ENCODE measurements at places on chromosomes 12 and 14. TPM values are rescaled to one million over a fixed set of nuclear protein-coding genes. Genes with fewer than 3 reads are reported as not detected.

LUM gene
- total RNA-seq: not detected

- H3K36me3 ChIP-seq: peaks cover 10% of the 10 kb centered on the region
- peaks cover 19% of the 10 kb centered on the region for H3K27me3 ChIP-seq
- peaks cover 16% of the 10 kb centered on the region for H3K4me1 ChIP-seq
- no peak overlapping the region for H3K4me3 ChIP-seq
- H3K27ac ChIP-seq: no peak overlapping the region
Observed at GRCh38 chr12:27552886-27553560, 29.0 kb downstream of the PPFIBP1 start.

GRCh38 chr12:87807086-87807485 is 222.1 kb downstream of the C12orf50 start:
- no peak overlapping the region for H3K4me3 ChIP-seq
- H3K27ac ChIP-seq: no peak overlapping the region
- H3K4me1 ChIP-seq: no peaks in the 10 kb centered on the region
- no peak for DNase-seq

DNA sequence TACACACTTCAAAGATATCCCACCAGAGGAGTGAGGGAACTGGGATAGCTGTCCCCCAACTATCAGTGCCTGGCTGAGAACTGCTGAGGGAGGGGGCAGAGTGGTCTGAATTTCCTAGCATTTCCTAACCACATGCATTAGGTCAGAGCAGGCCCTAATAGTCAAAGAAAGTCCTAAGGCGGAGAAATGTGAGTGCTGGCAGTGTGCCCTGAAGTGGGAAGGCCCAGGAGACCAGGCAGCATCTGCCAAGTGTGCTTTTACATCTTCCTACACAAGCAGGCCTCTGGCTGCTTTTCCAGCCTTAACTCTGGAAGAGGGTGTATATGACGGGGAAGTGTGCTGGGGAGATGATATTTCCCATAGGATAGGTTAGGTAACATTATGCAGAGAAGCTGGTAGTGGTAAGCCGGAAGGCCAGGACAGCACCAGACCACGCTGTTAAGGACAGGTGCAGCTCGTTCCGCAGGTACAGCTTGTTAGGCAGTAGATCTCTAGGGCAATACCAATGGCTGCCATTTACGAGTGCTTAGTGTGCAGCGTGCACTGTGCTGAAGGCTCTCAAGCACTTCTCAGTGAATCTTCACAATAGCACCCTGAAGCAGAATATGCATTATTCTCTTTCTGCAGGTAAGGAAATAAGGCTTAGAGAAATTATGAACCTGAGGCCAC is 9.1 kb upstream of the CCDC198 start:
- no peaks in the 10 kb centered on the region for H3K36me3 ChIP-seq
- no peak overlapping the region for H3K4me3 ChIP-seq
- no peak overlapping the region for H3K27ac ChIP-seq
- H3K4me1 ChIP-seq: no peaks in the 10 kb centered on the region

- no peaks in the 10 kb centered on the region for H3K4me1 ChIP-seq
- peaks cover 17% of the 10 kb centered on the region for H3K36me3 ChIP-seq
- DNase-seq: no peak
- H3K27me3 ChIP-seq: no peaks in the 10 kb centered on the region
Observed at GRCh38 chr12:51471111-51471864, 46.7 kb downstream of the SLC4A8 start.

Measured in activated naive CD8-positive, alpha-beta T cell treated with anti-CD3 and anti-CD28 coated beads, Interleukin-2, amount 10 ng/mL, durations not matched to agents 7 days and 5 days (primary cell).